Activated naive CD8-positive, alpha-beta T cell treated with anti-CD3 and anti-CD28 coated beads, Interleukin-2, amount 10 ng/mL, durations not matched to agents 7 days and 5 days (primary cell): ENCODE measurements at places on chromosomes 5 and 9. TPM values are rescaled to one million over a fixed set of nuclear protein-coding genes. Genes with fewer than 3 reads are reported as not detected.

Gene TSLP
- total RNA-seq: 0.58 TPM

Gene GFPT2
- 10.1 TPM for total RNA-seq

Gene LCN1
- not detected for total RNA-seq

Gene CER1
- not detected for total RNA-seq

Gene FAM221B
- total RNA-seq: not detected

Gene ANKRD33B
- 4.8 TPM for total RNA-seq

Gene TMC1
- not detected for total RNA-seq

Gene WNT8A
- total RNA-seq: not detected

Gene APBA1
- total RNA-seq: 0.11 TPM

Gene AQP7
- not detected for total RNA-seq

GRCh38 chr9:70832492-70832891, 288.9 kb downstream of the TRPM3 start:
- H3K36me3 ChIP-seq: no peaks in the 10 kb centered on the region
- no peak for DNase-seq
- H3K4me3 ChIP-seq: no peak overlapping the region
- no peak overlapping the region for H3K27ac ChIP-seq

DNA sequence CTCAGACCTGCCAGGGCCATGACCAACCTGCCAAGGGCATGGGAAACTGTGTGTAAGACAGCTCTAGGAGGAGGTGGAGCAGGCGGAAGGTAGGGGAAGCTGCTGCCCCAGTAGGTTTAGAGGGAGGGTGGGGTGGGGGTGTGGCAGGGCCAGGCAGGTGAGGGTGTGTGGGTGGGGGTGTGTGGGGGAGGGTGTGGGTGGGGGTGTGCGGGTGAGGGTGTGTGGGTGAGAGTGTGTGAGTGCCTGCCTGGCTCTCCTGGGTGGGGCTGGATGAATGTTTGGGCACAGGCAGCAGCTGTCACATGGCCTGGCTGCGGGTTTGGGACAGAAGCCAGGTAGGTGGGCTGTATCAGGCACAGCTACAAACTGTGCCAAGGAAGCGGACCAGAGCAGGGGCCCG, 8.8 kb upstream of the N4BP3 start:
- H3K4me1 ChIP-seq: peaks cover 11% of the 10 kb centered on the region
- no peak for DNase-seq
- no peak overlapping the region for H3K4me3 ChIP-seq
- no peak overlapping the region for H3K27ac ChIP-seq
- H3K36me3 ChIP-seq: no peaks in the 10 kb centered on the region

DNA sequence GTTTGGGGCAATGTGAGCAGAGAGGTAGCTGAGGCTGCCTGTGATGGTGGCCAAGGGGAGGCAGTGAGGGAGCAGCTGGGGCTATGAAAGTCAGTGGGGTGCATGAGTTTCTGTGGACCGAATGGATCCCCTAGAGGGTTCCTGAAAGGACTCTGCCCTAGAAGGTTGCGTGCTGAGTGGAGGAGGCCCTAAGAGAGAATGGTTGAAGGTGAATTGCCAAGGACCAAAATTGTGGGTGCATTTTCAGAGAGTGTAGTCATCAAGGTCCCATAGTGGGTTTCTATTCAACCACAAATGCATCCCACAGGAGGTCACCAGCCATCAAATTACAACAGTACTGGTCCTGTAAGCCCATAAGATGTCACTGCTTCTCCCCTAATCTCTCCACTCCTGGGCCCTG, 298.3 kb downstream of the CDK5RAP2 start:
- H3K27me3 ChIP-seq: no peaks in the 10 kb centered on the region
- no peak overlapping the region for H3K4me3 ChIP-seq
- H3K36me3 ChIP-seq: no peaks in the 10 kb centered on the region
- no peak for DNase-seq
- H3K4me1 ChIP-seq: no peaks in the 10 kb centered on the region

GRCh38 chr9:69574057-69574456, 98.1 kb downstream of the APBA1 start:
- no peak overlapping the region for H3K4me3 ChIP-seq
- H3K36me3 ChIP-seq: no peaks in the 10 kb centered on the region
- peaks cover 3% of the 10 kb centered on the region for H3K27me3 ChIP-seq
- no peaks in the 10 kb centered on the region for H3K4me1 ChIP-seq

GRCh38 chr5:27403243-27403882, 365.0 kb upstream of the CDH9 start:
- H3K4me1 ChIP-seq: no peaks in the 10 kb centered on the region
- no peak for DNase-seq
- H3K36me3 ChIP-seq: no peaks in the 10 kb centered on the region
- H3K27me3 ChIP-seq: no peaks in the 10 kb centered on the region
- H3K27ac ChIP-seq: no peak overlapping the region
- H3K4me3 ChIP-seq: no peak overlapping the region

GRCh38 chr5:133817456-133817855, 151.0 kb downstream of the C5orf15 start:
- DNase-seq: no peak
- H3K27ac ChIP-seq: no peak overlapping the region
- H3K4me3 ChIP-seq: no peak overlapping the region
- peaks cover 13% of the 10 kb centered on the region for H3K4me1 ChIP-seq
- H3K27me3 ChIP-seq: peaks cover 12% of the 10 kb centered on the region
- H3K36me3 ChIP-seq: no peaks in the 10 kb centered on the region

- peaks cover 15% of the 10 kb centered on the region for H3K27me3 ChIP-seq
- no peaks in the 10 kb centered on the region for H3K36me3 ChIP-seq
- no peak overlapping the region for H3K27ac ChIP-seq
- no peak overlapping the region for H3K4me3 ChIP-seq
- H3K4me1 ChIP-seq: no peaks in the 10 kb centered on the region
- DNase-seq: peak; percentile 64
Observed at GRCh38 chr5:139863855-139864558, 68.4 kb downstream of the PSD2 start.

GRCh38 chr5:154221371-154221896, 30.9 kb downstream of the GALNT10 start:
- H3K27ac ChIP-seq: peak overlapping the region; percentile 72
- H3K4me1 ChIP-seq: peaks cover 28% of the 10 kb centered on the region
- H3K27me3 ChIP-seq: no peaks in the 10 kb centered on the region
- no peak for DNase-seq
- peaks cover 18% of the 10 kb centered on the region for H3K36me3 ChIP-seq

DNA sequence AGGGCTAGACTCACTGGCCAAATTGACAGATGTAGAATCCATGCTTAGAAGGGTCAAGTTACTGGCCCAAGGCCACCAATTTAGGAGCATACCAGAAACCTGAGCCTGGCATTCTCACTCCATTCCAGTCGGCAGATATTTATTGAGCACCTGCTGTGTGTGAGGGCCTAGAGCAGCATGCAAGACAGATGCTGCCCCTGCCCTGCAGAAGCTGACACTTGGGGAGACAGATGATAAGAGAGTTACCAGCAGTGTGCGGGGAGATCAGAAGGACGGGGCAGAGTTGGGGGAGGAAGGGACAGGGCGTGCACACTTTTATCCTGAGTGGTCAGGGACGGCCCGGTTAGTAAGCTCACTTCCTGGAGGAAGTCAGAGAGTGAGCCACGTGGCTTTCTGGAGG, 111.5 kb upstream of the RAPGEF1 start:
- no peak for DNase-seq
- H3K36me3 ChIP-seq: no peaks in the 10 kb centered on the region
- no peaks in the 10 kb centered on the region for H3K27me3 ChIP-seq
- peaks cover 2% of the 10 kb centered on the region for H3K4me1 ChIP-seq
- H3K4me3 ChIP-seq: no peak overlapping the region

DNA sequence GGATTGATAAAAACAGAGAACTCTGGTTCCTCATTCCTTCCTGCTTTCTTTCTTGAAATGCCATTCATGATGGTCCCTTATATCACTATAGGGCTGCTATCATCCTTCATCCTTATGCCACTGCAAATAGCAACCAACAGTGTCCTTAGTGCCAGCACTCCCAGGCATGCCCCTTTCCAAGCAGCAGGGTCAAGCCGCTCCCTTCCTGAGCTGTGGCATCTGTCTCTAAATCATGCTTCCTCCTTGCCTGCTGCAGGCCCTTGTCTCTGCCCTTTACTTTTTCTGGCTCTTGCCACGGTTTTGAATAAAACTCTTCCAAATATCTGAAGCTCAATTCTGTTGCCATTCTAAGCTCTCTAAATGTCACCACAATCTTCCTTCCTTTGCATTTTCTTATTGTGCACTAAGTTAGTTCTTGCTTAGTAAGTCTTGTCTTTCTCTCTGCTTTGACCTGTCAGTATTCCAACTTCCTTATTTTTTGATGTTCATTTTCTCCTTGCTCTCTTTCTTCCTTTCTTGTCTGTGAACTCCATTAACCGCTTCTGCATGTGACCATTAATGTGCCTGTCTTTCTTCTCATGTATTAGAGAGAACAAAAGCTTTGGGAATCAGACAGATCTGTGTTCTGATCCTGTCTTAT, 19.9 kb downstream of the TLR4 start:
- H3K36me3 ChIP-seq: no peaks in the 10 kb centered on the region
- H3K27ac ChIP-seq: no peak overlapping the region
- no peak overlapping the region for H3K4me3 ChIP-seq
- peaks cover 33% of the 10 kb centered on the region for H3K27me3 ChIP-seq

DNA sequence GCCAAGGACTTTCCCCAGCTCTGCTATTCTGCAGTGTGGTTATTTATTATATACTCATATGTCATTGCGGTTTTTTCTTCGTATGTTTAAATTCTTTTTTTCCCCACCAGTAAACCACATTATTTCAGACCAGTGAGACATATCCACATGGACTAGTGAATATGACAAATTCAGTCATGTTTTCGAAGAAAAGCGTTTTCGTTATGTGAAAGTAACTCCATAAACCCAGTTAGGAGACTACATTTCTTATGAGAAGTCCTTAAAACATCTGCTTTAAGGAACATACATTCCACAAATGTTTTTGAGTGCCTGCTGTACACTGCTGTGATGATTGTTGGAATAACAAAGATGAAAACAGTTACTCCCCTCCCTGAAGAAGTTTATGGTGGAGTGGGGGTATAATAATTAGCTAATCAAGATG, 591.8 kb upstream of the CLINT1 start:
- peaks cover 3% of the 10 kb centered on the region for H3K36me3 ChIP-seq
- DNase-seq: no peak
- H3K27me3 ChIP-seq: no peaks in the 10 kb centered on the region
- H3K27ac ChIP-seq: no peak overlapping the region
- no peak overlapping the region for H3K4me3 ChIP-seq
- H3K4me1 ChIP-seq: no peaks in the 10 kb centered on the region

DNA sequence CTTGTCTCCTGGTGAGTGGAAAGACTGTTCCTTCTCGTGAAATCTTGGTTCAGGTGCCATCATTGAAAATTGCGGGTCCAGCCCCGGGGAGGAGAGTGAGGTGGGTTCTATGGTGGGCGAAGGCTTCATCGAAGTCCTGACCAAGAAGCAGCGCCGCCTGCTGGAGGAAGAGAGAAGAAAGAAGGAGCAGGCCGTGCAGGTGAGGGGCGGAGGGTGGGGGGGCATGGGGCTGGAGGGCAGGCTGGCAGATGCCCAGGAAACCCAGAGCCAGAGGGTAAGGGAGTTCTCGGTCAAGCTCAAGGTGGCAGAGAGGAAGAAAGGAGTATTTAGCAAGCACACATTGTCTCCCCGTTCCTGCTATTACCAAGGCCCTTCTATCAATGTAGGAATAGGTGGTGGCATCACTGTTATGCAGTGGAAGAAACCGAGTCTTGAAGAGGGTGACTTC, 24.3 kb upstream of the POMT1 start:
- no peaks in the 10 kb centered on the region for H3K27me3 ChIP-seq
- no peak overlapping the region for H3K4me3 ChIP-seq
- H3K27ac ChIP-seq: no peak overlapping the region
- H3K4me1 ChIP-seq: peaks cover 3% of the 10 kb centered on the region

- H3K4me3 ChIP-seq: peak overlapping the region; percentile 97
- peak overlapping the region; percentile 94 for H3K27ac ChIP-seq
- DNase-seq: no peak
- peaks cover 4% of the 10 kb centered on the region for H3K27me3 ChIP-seq
Observed at GRCh38 chr5:172185096-172185461, 2.9 kb downstream of the STK10 start.

GRCh38 chr9:38214432-38214831, 145.4 kb upstream of the SHB start:
- H3K4me1 ChIP-seq: no peaks in the 10 kb centered on the region
- H3K36me3 ChIP-seq: no peaks in the 10 kb centered on the region
- no peak for DNase-seq
- H3K27me3 ChIP-seq: peaks cover 2% of the 10 kb centered on the region
- H3K27ac ChIP-seq: no peak overlapping the region
- H3K4me3 ChIP-seq: no peak overlapping the region

GRCh38 chr5:2857837-2858236, 106.4 kb upstream of the IRX2 start:
- no peaks in the 10 kb centered on the region for H3K27me3 ChIP-seq
- H3K36me3 ChIP-seq: no peaks in the 10 kb centered on the region
- no peak overlapping the region for H3K27ac ChIP-seq
- no peaks in the 10 kb centered on the region for H3K4me1 ChIP-seq
- no peak for DNase-seq
- H3K4me3 ChIP-seq: no peak overlapping the region

GRCh38 chr5:14794583-14795230, 76.9 kb downstream of the ANKH start:
- H3K36me3 ChIP-seq: peaks cover 4% of the 10 kb centered on the region
- H3K4me3 ChIP-seq: no peak overlapping the region
- H3K27ac ChIP-seq: no peak overlapping the region
- no peaks in the 10 kb centered on the region for H3K27me3 ChIP-seq

DNA sequence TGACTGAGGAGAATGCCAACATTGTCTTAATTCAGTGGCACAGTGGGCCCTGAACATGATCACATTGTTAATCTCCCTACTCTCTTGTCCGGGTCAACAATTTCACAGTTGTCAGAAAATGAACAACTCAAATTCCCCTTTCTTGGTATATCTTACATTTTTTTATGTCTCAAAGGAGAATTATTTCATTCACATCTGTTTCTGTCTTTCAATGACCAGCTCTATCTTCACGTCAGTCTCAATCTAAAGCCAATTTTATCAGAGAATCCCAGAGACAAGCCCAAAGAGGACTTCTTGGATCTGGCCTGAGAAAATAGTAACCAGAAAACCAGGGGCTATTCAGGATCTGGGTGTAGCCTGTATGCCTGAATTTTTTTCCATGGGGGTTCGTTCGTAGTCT, 477.5 kb downstream of the PDE4D start:
- DNase-seq: no peak
- no peaks in the 10 kb centered on the region for H3K4me1 ChIP-seq
- no peak overlapping the region for H3K4me3 ChIP-seq
- H3K27me3 ChIP-seq: peaks cover 2% of the 10 kb centered on the region
- no peak overlapping the region for H3K27ac ChIP-seq
- no peaks in the 10 kb centered on the region for H3K36me3 ChIP-seq

GRCh38 chr5:168288349-168289245, 2.8 kb upstream of the WWC1 start:
- peaks cover 5% of the 10 kb centered on the region for H3K4me1 ChIP-seq
- H3K36me3 ChIP-seq: no peaks in the 10 kb centered on the region
- peaks cover 43% of the 10 kb centered on the region for H3K27me3 ChIP-seq

- DNase-seq: no peak
- H3K27me3 ChIP-seq: no peaks in the 10 kb centered on the region
- H3K4me1 ChIP-seq: peaks cover 23% of the 10 kb centered on the region
- no peak overlapping the region for H3K27ac ChIP-seq
Observed at GRCh38 chr9:92745881-92746280, 18.8 kb downstream of the BICD2 start.

GRCh38 chr9:99419070-99419469, 197.0 kb downstream of the SEC61B start:
- no peak for DNase-seq
- peaks cover 11% of the 10 kb centered on the region for H3K4me1 ChIP-seq
- H3K36me3 ChIP-seq: no peaks in the 10 kb centered on the region
- peaks cover 10% of the 10 kb centered on the region for H3K27me3 ChIP-seq
- no peak overlapping the region for H3K4me3 ChIP-seq
